ENCODE measurements at places on chromosomes 2 and 18. TPM values are rescaled to one million over a fixed set of nuclear protein-coding genes. Genes with fewer than 3 reads are reported as not detected.

Gene LRRTM4
- total RNA-seq: not detected

- DNase-seq: no peak
Observed at GRCh38 chr2:98099939-98100743, 13.2 kb downstream of the VWA3B start.

DNA sequence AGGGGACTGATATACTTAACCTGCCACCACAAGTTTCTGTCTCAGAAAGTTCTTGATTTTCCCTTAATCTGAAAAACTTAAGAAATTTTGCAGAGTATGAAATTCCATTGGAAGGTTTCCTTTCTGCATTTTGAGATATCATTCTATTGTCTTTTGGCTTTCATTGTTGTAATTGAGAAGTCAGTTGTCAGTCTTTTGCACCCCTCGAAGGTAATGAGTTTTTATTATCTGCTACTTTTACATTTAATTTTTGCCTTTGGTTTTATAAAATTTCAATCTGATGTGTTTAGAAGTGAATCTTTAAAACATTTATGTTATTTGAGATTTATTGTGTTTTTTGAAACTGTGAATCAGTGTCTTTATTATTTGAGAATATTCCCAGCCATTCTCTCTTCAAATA, 4.8 kb upstream of the IL36A start:
- no peak for DNase-seq

Gene FASTKD1
- total RNA-seq: 27.1 TPM

DNA sequence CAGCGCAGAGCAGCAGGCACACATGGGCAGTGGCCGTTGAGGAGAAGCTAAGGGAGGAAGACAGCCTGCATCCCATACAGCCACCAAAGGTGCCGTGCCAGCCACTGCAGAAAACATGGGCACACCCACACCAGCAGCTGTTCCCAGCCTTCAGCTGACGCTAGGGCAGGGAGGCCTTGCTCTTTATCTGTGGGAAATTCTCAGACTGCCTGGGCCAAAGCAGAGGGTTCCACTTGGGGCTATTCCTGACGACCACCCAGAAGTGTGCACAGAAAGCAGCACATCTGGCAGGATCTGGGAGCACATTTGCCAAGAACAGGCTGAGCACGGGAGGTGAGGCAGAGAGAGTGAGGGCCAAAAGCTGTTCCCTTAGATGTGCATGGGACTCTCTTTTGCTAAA, 101.3 kb upstream of the SOX11 start:
- DNase-seq: no peak

DNA sequence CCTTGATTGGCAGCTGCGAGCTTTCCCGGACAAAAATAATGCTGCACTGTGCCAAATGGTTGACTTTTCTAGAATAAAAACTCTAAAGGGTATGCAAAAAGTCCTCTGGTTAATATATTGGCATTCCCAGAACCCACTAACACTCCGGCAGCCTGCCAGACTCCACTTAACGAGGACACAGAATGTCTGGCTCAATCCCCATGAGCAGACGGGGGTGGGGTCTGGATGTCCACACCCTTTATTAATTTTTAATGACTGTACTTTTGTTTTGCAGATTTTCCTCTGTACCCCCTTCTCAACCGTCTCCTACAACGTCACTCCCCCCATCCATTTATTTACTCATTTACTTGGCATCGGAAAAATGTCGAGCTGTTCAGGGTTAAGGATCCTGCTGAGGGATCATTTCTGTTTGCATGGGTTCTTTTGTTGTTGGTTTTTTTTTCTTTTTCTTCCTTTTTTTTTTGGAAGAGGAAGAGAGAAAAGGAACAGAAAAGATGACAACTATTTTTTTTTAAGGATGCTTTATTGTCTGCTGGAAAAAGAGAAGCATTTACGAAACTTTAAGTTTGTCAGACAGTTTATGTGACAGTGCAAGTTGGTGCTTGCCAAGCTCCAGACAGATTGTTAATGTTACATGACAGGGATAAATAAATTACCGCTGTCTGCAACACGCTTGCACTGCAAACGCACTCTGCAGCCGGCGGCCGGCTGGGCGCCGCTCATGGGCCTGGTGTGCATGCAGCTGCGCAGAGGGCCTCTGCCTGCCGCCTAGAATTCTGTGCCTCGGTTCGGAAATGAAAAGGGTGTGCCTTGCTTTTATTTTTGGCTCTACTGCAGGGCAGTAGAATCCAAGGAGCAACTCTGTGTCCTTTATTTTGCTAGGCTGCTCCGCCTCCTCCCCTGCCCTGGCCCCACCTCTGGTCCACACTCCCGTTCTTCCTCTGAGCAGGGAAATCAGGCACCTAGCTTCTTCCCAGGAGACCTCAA, 3.6 kb downstream of the LDLRAD4 start:
- DNase-seq: no peak

- no peak for DNase-seq
Observed at GRCh38 chr18:77911971-77912605, 662.4 kb downstream of the GALR1 start.

GRCh38 chr2:72983500-72984161, 66.3 kb downstream of the EMX1 start:
- DNase-seq: no peak

DNA sequence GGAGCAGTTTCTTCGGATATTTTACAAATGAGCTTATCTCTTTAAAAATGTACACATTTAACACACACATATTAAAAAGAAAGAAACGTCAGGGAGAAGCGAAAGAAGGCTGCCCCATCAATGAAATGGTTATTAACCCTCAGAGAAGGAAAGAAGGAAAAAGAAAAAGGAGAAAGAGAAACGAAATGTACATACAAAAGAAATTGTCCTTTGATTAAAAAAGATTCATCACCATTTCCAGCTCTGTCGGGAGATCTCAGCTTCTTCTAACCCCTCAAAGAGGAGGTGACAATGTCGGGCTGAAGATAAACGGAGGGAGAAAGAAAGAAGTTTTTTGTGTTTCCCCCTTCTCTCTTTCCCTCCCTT, 1.5 kb downstream of the IKZF2 start:
- no peak for DNase-seq

GRCh38 chr2:221350616-221351015, 221.5 kb downstream of the EPHA4 start:
- DNase-seq: no peak

- no peak for DNase-seq
Observed at GRCh38 chr2:5521461-5521860, 170.7 kb upstream of the SOX11 start.

Gene ZNF521
- 0.16 TPM for total RNA-seq

Gene ANKRD30BL
- total RNA-seq: not detected

Gene SNORC
- 2.1 TPM for total RNA-seq

Gene SCG2
- total RNA-seq: 0.35 TPM

- no peak for DNase-seq
Observed at GRCh38 chr2:73291461-73292315, 1.7 kb downstream of the EGR4 start.

- no peak for DNase-seq
Observed at GRCh38 chr2:98009887-98010760, 14.4 kb upstream of the TMEM131 start.

Gene PREPL
- total RNA-seq: 33.3 TPM

GRCh38 chr18:39415471-39415870, 1849.9 kb upstream of the CELF4 start:
- no peak for DNase-seq

DNA sequence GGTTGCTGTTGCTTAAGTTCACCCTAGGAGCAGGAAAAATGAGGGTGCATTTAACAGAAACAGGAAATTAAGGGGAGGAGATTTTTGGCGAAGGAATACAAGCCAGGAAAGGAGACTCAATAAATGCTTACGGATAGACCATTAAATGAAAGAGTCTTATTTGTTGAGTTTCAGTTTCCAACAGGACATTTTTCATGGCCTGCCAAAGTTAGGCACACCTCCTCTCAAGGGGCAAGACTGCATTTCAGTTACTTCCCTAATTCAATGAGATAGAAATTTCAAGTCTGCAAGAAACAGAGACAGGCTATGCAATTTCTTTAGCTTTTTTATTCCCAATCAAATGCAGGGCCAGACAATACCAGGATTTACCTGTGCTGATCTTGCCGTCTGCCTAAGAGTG, 394.7 kb upstream of the KLHL29 start:
- no peak for DNase-seq

Gene ALKAL2
- total RNA-seq: not detected

Gene ALLC
- not detected for total RNA-seq

DNA sequence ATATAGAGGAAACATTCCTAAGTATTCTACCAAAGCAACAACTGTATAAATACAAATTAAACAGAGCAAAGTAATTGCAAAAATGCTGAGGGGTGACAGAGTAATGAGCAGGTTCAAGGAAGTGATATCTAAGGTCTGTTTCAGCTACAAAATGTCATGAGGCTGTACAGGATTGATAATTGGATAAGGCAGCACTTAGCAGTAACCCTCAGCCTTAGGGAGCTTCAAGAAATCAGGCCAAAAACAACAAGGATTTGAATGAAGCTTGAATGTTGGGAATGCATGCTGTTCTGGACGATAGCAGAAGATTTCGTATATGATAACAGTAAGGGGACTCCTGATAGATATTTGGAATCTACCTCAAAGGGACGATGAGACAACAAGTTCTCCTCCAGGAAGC, 142.0 kb upstream of the MMADHC start:
- no peak for DNase-seq

GRCh38 chr2:145538661-145539350, 1018.9 kb upstream of the ZEB2 start:
- DNase-seq: no peak

Gene ASB18
- not detected for total RNA-seq

DNA sequence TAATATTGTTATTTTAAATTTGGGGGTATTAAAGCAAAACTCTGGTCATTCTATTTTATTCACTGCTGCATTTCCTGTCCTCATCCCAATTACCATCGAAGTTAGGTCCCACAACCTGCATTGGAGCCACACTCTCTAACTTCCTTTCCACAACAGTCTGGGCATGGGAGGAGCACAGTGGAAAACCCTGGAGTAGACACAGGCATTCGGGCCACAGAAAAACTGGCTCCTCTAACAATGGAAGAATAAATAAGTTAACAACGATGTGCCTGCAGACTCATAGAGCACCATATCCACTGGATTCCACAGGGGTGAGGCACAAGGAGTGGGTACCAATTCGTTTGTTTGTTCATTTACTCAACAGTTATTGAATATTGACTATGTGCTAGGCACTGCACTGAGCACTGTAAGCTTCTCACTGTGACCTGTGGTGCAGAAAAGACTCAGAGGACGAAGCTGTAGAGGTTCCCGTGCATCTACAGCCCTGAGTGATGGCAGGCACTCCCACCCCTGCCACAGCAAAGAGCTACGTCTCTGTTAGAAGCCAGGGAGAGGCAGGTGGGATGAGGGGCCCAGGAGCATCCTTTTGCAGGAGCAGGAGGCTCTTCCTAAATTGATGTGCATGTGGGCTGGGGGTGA, 154.2 kb upstream of the PGAP1 start:
- DNase-seq: no peak

DNA sequence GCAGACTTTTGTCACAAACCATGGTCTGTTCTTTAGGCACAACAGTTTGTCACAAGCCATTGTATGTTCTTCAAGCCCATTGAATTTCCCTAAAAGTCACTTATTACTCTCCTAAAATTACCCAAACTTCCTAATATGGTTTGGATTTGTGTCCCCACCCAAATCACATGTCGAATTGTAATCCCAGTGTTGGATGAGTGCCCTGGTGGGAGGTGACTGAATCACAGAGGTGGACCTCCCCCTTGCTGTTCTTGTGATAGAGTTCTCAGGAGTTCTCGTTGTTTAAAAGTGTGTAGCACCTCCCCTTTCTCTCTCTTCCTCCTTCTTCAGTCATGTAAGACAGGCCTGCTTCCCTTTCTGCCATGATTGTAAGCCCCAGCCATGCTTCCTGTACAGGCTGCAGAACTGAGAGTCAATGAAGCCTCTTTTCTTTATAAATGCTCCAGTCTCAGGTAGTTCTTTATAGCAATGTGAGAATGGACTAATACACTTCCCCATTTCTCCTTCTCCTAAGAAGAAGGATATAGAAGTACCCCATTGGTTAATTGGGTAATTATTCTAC, 11.2 kb upstream of the GYPC start:
- no peak for DNase-seq

DNA sequence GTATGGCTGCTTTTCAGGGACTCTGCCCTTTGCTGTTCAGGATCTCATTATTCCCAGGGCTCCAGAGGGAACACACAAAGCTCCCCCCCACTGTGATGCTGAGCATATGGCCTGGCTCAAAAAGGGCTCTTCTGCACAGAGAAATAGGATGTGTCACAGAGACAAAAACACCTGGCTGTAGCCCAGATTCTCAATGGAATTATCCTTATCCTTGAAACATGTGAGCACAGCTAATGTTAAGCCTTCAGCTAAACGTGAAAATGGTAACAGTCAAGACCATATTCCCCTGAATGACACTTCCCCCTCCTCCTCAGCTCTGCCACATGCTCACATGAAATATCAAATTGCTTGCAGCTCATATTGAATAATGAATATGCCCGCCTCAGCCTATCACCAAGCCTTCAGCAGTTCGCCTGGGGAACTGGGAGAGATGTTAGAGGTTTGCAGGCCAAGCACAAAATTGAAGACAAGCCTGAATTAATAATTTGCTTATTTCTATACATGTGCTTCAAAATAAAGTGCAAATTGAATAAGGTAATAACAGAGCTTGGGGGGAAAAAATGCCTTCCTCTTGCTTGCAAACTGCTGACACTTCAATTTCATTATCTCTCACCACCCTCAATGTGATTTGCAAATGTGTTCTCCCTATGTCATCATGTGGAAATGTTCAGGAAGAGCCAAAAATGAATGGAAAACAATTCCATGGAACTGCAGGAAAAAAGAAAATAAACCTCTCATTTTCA, 181.0 kb upstream of the HNRNPA3 start:
- DNase-seq: no peak

Gene NT5DC4
- 2.1 TPM for total RNA-seq

GRCh38 chr2:189506514-189506976, 65.3 kb downstream of the WDR75 start:
- no peak for DNase-seq

DNA sequence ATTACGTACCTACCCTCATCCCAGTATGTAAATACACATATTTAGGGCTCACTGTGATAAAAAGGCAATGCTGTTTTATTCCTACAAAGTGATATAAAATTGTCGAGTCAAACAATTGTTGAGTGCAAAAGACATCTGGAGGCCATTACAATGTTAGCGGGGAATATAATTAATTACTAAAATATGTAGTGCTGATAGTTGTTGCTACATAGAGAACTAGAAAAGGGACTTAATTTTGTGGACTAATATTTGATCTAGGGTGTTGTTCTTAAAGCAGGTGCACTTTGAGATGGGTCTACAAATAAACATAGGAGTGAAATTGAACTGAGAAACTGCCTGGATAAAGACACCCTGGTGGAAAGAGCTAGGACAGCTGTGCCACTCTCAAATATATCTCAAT, 300.1 kb downstream of the NOL4 start:
- DNase-seq: no peak

Gene CPS1
- 0.20 TPM for total RNA-seq

DNA sequence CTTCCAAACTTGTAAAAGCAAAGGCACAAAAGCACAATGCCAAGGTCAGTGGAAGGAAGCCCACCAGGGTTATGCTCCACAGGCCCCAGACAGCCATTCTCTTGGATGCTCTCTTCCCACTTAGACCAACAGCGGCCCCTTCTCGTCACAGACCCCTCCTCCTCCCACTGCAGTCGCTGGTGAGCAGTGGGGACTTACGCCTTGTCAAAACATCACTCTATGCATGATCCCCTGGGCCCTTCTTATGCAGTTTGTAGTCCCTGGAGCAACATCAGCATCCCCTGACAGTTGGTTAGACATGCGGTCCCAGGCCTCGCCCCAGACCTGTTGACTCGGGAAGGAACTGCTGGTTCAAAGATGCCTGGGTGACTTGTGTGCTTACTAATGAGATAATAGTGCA, 376.0 kb upstream of the KLHL29 start:
- no peak for DNase-seq

All from activated B cell treated with CpG ODN at 0.5 μM for 24 hours (primary cell).